ENCODE measurements at places on chromosomes 16 and 17.

GRCh38 chr16:24775455-24775854, 46.0 kb downstream of the TNRC6A start:
- no peak for DNase-seq

- DNase-seq, result no peak
These were observed 21.1 kb downstream of the GJD3 start for GRCh38 chr17:40343219-40344119.

DNA sequence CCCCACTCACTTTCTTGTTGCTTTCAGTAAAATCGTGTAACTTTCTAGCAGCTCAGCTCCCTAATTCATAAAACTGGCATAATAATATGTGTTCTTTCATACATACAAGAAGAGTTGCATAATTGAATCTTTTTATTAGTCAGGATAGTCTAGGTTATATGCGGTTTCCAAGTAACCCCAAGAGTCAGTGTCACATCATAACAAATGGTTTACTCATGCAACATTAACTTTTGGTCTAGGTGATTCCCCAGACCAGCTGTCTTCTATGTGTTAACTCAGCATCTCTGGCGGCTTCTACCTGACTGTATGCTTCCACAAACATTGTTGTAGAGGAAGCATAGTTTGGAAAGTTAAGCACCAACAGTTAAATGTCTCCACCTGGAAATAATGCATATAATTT, 1000.4 kb downstream of the CDH11 start:
- no peak for DNase-seq

DNA sequence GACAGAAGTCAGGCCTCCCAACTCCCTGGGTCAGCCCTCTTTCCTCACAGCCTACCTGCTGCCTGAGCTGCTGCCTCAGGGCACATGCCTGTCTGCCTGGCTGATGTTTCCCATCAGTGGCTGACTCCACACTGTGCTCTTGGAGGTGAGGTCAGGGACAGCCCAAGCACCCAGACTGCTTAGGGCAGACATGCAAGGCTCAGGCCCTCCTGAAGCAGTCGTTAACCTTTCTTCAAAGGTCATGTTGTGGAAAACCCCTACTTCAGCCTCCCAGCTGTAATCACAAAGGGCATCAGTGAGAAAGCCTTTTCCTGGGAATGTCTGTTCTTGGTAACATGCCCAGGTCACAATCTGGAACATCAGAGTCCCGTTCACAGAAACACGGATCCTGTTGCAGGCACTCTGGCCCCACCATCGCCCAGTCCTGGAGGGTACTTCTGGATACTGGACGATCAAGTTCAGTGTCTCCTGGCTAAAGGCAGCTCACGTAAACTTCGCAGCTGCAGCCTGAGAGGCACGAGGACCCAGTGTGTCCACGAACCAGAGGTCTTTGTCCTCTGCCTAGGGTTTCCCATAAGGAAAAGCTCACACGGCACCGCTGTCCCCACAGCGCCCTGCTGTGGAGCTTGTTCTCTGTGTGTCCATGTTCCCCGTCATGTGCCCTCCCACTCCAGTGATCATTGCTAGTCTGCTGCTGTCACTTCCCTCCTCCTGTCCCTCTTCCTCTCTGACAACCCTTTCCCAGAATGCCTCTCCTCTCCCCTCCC, 54.9 kb downstream of the GNAO1 start:
- no peak for DNase-seq

- DNase-seq, result no peak
These were observed 139.3 kb downstream of the CYB561 start for GRCh38 chr17:63306855-63307254.

GRCh38 chr16:22004341-22004740, 3.4 kb upstream of the PDZD9 start:
- no peak for DNase-seq

DNA sequence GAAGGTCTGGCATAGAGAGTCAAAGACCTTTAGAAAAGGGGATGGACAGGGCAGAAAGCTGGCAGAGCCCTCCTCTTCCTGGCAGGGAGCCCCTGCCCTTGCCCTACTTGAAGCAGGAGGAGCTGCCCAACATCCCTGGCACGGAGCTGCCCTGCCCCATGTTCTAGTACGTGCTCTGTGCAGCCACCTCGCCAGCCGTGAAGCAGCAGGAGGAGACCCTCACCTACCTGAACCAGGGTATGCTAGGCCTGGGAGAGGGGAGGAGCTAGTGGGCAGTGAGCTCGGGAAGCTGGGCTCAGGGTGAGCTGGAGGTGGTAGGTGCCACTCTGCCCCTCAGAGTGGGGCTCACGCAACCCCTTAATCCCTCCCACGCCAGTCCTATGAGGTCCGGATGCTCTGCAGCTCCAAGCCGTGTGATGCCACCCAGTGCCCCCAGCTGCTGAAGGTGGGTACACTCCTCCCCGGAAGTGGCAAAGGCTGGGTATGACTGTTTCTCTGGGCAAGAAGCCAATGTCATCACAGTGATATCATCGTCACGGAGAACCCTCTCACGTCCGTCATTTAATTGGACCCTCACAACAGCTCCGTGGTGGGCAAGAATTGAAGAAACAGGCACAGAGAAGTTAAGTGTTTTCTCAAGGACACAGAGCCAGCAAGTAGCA, 12.7 kb upstream of the STAC2 start:
- peak; percentile 89 for DNase-seq

DNA sequence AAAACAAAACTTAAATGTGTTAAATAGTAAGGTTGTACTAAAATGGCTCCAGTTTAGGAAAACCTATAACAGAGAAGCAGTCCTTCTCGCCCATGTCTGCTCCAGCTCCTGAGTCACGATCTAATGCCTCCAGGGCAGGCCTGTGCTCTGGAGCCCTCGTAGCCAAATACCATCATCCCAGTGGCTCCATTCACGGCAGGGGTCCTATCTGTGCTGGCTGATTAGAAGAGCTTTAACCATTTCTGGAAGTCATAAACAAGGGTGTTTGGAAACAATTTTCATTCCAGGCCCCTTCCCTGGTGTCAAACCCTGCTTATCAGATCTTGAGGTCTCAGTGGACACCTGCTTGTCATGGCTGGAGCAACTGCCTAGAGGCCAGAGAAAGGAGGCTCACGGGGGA, 336.9 kb downstream of the SOX9 start:
- DNase-seq, result no peak

DNA sequence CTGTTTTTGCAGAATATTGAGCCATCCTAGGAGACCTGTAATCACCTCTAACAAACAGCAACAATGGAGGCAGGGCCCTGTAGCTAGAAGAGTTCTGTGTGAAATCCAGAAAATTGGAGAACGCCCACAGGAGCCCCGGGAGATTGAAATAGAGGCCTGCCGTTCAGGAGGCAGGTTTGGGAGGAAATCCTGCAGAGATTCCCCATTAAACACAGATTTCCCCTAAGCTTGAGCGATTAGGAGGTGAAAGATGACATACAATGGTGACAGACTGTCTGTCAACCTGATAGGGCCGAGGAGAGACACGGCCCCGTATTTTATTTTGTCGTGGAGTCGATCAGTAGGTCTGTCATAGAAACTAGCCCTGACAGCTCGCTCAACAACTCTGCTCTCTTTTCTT, 18.2 kb downstream of the CDK5RAP3 start:
- DNase-seq, result no peak

- DNase-seq, result no peak
These were observed 10.8 kb upstream of the SLFN12L start for GRCh38 chr17:35548208-35548810.

DNA sequence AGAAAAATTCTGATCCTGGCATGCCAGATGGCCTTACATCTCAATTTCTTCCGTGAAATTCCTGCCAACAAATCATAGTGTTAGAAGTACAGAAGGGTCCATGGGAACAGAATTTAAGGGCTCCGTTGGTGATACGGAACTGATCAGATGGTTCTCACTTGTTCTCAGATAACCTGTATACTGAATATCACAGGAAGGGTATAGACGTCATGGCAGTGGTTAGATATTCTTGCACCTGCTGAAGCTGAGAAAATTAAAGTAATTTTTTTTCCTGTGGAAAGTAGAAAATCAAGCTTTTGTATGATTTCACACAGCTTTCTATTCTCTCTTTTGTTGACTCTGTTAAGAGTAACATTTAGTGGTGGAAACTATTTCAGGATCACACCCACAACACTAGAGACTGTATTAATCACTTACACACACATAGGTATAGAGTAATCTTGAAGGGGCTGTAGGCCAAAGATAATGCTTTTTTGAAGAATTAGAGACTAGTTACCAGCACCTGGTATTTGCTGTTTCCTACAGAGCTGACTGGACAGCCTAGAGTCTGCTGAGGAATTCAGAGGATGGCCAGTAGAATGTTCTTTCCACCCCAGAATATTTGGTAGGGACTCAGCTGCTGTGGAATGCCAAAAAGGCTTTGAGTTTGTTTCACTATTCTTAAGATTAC, 7.5 kb downstream of the TENT4B start:
- no peak for DNase-seq

- DNase-seq, result peak; percentile 93
These were observed 432 bp downstream of the ZNF276 start for GRCh38 chr16:89721546-89722391.

- DNase-seq, result peak; percentile 25
These were observed 18.8 kb downstream of the TNRC6A start for GRCh38 chr16:24748242-24748641.

DNA sequence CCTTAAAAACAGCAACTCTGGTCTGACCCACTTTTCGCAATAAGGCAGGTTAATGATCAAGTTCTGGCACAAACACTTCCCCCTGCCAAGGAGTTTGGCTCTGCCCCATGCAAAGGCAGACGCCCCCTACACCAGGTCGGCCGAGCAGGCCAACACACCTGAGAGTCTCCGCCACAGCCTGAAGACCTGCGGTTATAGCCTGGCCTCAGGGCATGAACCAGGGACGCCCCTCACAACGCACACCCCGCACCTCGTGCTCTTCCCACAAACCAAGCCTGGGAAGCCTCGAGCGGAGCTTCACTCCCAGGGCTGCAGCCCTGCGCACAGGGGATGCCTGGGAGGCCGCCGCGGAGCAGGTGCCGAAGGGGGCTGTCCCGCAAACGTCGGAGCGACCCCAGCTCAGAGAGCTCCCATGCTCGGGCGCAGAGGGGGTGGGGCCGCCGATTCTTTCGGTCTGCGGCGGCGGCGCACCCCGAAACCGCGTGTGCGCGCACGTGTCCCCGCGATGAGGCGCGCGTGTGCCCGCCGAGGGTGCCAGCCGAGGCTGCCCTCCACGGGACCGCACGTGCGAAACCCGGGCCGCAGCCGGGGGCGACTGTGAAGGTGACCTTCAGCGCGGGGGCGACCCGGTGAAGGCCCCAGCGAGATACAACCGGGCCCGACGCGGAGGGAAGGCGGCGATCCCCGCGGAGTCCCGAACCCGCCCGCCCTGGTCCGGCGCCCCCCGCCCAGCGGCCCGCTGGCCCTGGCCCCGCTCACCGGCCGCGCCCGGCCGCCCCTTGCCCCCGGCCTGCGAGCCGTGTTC, 559 bp downstream of the CLUH start:
- peak; percentile 34 for DNase-seq

DNA sequence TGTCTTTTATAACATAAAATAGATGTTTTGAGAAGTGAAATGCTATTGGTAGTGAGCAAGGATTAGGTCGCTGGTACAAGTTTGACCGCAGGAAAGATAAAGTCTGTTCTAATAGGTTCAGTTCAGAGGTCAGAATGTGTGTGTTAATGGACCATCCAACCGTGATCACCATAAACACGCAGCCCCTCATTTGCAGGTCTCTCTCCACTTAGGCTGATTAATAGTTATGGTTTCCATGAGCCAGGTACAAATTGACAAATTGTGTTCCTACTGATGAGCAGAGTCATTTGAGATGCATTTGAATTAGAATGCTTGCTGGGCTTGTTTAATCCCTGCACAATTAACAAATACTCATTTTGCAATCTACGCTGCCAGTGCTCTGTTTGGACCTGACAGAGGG, 318.1 kb upstream of the GOT2 start:
- DNase-seq, result no peak

GRCh38 chr16:51815523-51815922, 664.5 kb upstream of the SALL1 start:
- DNase-seq, result no peak

DNA sequence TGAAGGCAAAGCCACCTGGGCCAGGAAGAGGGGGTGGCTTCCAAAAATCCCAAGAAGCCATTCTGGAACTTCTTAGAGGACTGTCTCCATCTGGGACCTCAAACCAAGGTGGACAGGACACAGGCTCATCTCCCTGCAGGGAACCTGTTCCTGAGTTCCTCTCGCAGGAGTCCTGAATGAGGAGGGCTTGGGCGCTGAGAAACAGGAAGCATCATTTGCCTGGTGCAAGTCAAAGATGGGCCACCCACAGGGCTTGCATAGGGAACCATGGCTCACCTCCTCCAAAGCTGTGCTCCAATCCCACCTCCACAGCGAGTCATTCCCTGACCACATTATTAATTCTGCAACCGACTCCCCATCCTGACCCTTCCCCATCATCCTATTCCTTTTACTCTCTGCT, 55.0 kb upstream of the RPL38 start:
- no peak for DNase-seq

GRCh38 chr16:26344976-26345375, 653.2 kb downstream of the HS3ST4 start:
- DNase-seq, result no peak

GRCh38 chr17:74687886-74688285, 24.8 kb downstream of the CD300LF start:
- DNase-seq, result no peak

DNA sequence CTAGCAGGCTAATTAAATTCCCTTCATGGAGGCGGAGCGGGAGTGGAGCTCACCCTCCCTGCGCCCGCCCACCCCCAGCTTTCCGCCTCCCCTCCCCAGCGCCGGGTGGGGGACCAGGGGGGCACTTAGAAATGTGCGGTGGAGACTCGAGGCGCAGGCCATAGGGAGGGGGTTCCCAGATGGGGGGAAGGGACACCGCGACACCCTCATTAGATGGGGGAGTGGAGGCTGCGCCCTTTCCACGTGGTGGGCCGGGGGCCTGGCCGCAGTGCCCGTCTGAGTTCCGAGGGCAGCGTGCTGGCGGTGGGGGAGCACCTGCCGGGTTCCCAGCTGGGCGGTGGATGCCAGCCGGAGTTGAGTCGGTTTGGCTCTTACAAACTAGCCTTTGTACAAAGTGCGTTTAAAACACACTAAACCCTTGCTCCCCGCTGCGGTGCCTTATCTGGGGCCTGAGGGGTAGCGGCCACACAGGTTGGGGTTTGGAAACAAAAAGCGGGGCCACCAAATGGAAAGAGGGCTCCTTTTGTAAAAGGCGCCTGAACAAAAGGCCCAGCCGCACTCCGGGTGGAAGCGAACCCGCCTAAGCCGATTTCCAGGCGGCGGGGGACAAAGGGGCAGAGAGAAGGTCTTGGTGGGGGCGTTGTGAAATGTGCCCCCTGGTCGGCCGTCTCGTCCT, 1.4 kb downstream of the GSE1 start:
- DNase-seq, result peak; percentile 12

- DNase-seq, result no peak
These were observed 538 bp upstream of the RAPGEFL1 start for GRCh38 chr17:40176754-40177110.
